NCI-H187 (cell line): ENCODE measurements at places on chromosomes 2 and 18.

DNA sequence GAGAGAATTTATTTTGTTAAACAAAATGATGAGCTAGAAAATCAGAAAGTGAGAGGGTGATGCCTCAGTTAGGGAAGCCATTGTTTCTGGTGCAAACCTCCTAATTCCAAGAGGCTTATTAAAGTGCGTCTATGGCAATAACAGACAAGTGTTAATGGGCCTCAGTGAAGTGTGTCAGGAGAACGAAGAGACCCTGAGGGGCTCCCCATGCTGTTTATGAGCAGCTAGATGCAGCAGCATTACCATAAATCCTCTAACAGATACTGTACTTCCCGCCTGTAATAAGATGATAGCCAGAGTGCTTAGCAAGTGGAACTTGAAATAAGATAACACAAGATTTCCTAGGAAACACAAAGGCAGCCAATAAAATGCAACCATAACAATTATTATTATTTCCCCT lies 157.4 kb downstream of the MYT1L start:
- DNase-seq, result no peak

- no peak for DNase-seq
Measured at GRCh38 chr2:62325398-62325797, 129.5 kb downstream of the B3GNT2 start.

- no peak for DNase-seq
Measured at GRCh38 chr2:190678444-190679162, 29.7 kb downstream of the NAB1 start.

- DNase-seq, result no peak
Measured at GRCh38 chr18:80176334-80177073, 67.4 kb downstream of the ADNP2 start.

GRCh38 chr18:65859075-65859474 lies 108.3 kb downstream of the CDH7 start:
- no peak for DNase-seq

GRCh38 chr2:113873867-113874266 lies 16.0 kb upstream of the ACTR3 start:
- no peak for DNase-seq

DNA sequence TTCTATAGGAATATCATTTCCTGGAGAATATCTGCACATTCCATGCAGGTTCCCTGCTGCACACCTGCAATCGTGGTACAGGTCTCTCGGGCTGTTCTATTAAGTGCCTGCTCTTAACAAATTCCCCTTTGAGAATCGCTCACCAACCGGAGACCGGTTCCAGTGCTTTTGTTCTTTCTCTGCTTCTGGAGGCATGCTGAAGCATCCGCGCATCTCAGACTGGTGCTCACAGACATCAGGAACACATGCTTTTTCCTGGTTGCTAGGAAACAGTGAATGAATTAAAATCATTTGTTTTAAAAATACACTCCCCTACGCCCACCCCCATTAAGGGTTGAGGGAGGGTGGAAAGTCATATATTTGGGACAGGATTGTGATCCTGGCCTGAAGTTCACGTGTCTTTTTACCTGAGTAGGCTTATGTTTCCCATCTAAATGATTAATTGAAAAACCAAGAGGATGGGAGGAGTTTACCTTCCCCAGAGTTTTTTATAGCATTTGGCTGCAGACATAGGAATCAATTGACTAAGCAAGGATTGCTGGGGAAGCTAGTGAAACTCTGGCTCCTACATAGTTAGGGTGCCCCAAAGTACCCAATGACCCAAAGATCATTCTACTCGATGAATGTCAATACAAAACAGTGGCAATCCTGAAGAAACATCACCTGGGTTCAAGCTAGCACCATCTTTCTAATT lies at the start of gene C2orf80:
C2orf80 (minus strand) TSS at position 221 of the 694 bp plus-strand sequence. CDS start 3,044 bp downstream, outside the sequence.
- no peak for DNase-seq
